ENCODE measurements at places on chromosomes 6 and 20.

- DNase-seq = no peak
These were observed 16.8 kb downstream of the TNFRSF21 start for GRCh38 chr6:47292944-47293343.

- DNase-seq = no peak
These were observed 70.2 kb upstream of the SLC4A11 start for GRCh38 chr20:3309226-3309625.

DNA sequence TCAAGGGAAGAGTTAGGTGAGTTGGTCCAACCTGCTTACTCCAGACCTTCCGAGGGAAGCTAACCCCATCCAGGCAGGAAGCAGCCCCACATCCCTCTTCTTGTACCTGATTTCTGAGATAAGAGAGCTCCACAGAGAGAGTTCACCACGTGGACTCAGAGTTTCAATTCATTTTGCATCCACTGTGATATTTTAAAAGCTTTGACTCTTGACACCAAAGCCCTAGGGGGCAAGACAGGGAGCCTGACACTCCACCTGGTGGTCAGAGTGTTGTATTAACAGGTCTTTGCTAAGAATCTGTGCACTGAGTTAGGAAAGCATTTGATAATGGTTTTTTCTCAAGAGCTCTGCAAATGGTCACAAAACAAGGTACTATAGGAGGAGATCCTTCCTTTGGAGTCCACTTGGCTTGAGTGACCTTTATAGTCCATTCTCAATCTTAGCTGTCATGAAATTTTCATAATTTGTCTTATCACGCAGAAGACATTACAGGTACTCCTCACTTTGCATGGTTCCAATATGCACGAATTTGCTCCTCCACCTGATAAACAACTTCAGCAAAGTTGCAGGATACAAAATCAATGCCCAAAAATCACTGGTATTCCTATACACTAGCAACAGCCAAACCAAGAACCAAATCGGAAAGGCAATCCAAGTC, 56.2 kb upstream of the RIPOR2 start:
- DNase-seq = peak; percentile 58

GRCh38 chr20:17885544-17885943, 83.0 kb downstream of the SNX5 start:
- DNase-seq = no peak

DNA sequence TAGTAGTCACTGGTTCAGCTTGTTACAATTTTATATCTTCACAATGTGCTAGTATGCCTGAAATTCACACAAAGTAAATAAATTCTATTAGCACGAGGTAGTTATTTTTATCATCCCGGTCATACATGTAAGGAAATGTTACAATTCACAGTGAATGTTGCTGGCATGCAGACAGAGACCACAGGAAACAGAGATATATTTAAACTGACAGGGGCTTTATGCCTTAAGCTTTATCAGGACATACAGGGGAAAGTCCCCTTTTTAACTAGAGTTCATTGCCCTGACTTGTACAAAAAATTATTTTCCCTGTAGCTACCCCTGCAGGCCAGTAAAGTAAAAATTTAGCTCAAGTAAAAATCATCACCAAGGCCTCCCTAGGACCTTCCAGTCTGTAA, 712.0 kb upstream of the NRSN1 start:
- no peak for DNase-seq

GRCh38 chr6:106511288-106512047, 117.8 kb downstream of the RTN4IP1 start:
- peak; percentile 88 for DNase-seq
